ENCODE measurements at places on chromosomes 13 and 19.

GRCh38 chr13:80499536-80500290 lies 158.8 kb upstream of the SPRY2 start:
- DNase-seq, result no peak

DNA sequence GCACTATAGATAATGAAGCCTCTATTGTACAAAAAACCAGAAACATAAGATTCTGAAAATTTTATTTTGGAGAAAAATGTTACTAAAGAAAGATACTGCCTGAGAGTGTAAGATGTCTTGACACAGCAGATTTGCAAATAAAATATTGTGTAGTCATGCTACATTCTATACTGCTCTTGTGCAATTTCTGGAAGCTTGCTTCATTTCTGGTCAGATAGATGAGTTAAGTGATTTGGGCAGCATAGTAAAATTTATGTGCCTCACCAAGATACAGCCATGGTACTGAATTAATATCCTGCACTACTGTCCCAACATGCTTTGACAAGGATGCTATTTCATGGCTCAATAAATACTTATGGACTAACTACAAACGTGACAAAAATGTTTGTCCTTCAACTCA lies 55.1 kb upstream of the STARD13 start:
- DNase-seq, result no peak

GRCh38 chr19:32339988-32340874 lies 5.2 kb upstream of the ZNF507 start:
- DNase-seq, result peak; percentile 66

GRCh38 chr13:97758317-97758716 lies 195.2 kb upstream of the IPO5 start:
- DNase-seq, result no peak

GRCh38 chr19:4326837-4327251 lies 11.8 kb downstream of the STAP2 start:
- peak; percentile 42 for DNase-seq

DNA sequence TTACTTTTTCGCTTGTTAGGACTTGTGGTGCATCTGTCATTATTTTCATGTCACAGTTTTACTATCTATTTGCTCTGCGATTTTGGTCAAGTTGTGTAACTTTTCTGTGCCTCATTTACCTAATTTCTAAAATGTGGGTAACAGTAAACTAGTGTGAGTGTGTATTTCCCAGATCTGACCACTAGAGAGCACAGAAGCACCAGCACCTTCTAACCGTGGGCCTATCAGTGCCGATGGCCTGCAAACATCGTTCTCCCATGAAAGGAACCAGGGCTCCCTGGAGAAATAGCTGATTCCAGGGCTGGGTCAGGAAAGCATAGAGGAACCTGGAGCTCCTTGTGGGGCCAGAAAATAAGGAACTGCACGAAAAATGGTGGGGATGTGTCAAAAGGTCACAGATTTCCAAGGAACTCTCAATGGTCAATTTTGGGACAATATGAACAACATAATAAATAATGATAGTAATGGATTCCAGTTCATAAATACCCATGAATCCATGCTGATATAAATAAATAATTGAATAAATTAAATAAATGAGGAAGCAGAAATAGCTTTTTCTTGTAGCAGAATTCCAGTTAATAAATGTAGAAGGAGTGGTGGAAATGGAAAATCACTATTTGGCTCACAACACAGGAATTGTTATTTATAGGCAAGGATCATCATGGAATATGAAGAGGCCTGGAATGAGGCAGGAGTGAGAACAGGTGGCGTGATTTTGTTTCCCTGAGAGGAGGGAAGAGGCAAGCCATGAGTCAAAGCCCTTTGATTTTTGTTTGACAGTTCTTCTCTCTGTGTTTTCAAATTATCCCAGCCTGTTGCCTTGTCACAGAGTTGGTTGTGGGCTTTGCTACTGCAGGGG lies 31.1 kb downstream of the CEACAM8 start:
- DNase-seq, result peak; percentile 30

GRCh38 chr19:30744741-30745475 lies 372.7 kb downstream of the ZNF536 start:
- no peak for DNase-seq

GRCh38 chr13:79621449-79621848 lies 140.5 kb downstream of the NDFIP2 start:
- DNase-seq, result no peak

- DNase-seq, result no peak
Observed at GRCh38 chr19:389935-390289, 19.0 kb downstream of the C2CD4C start.

- no peak for DNase-seq
Observed at GRCh38 chr13:103222683-103223082, 156.5 kb upstream of the SLC10A2 start.

GRCh38 chr19:8120636-8121480 lies 28.5 kb downstream of the FBN3 start:
- DNase-seq, result no peak

DNA sequence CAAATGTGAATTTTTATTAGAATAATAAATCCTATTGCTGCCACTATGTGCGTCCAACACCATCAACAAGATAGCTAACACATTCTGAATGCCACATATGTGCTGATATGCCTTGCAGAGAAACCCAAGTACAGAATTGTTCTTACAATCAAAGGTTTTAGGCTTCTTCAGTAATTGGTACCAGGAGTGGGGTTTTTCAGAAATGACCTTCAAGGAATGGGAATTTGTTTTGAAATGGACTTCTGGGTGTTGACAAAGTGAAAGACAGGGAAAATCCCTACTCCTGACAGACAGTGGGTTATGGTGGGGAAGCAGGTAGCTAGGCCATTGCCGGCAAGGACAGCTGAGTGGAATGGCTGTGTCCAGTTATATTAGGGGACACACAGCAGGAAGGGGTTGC lies 5.7 kb downstream of the SYT3 start:
- no peak for DNase-seq

GRCh38 chr19:47239610-47240296 lies 8.8 kb upstream of the BBC3 start:
- DNase-seq, result peak; percentile 81

DNA sequence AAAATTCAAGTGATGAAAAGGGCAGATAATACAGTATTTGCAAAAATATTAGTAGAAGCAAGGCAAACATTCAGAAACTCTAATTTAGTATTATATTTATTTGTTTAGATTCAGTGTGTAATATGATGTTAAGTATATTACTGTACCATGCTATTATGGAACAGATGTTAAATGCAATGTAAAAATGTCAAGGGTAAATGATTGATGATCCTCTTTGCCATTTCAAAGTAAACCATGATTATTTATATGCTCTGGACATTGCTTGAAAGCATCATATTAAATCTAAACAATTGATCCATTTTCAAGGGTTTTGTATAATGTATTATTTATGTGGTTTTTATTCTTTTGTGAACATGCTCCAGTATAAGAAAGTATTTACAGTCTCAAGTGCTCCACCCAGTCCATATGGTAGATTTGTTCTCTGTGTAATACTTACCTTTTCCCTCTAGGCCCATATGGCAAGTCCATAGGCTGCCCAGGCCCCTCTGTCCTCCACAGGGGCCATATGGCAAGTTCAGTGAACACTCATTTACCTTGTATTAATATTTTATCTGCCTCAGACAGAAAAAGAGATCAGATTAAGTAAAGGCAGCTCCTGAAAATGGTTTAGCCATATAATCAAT lies 353.5 kb downstream of the DACH1 start:
- no peak for DNase-seq

DNA sequence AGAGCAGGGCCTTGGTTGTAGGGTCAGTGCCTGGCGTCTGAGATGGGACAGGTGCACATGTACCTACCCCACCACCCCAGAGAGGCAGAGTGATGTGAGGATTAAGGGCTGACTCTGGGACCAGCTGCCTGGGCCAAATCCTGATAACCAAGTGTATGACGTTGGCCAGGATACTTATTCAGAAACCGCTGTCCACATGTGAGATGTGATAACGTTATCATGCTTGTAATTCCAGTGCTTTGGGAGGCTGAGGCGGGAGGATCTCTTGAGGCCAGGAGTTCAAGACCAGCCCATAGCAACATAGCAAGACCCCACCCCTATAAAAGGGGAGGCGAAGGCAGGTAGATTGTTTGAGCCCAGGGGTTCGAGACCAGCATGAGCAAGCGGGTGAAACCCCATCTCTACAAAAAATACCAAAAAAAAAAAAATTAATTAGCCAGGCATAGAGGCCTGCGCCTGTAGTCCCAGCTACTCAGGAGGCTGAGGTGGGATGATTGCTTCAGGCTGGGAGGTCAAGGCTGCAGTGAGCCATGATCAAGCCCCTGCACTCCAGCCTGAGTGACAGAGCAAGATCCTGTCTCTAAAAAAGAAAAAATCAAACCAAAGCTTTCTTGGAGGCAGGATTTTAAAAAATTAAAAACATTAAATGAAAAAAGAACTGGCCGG lies 10.0 kb downstream of the ADGRE5 start:
- DNase-seq, result no peak

DNA sequence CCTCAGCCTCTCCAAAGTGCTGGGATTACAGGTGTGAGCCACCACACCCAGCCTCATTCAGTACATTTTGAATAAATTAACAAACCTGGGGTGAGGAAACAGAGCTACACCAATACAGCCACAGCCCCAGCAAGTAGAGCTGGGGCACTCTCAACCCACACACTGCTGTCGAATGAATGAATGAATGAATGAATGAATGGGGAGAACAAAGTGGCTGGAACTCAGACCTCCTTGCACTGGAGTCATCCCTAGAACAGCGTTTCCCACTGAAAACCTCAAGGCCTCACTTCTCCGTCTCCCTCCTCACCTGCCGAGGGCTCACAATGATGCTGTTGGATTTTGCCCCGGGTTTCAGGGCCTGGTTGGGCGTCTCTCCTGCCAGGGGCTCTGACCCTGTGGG lies 2.8 kb downstream of the ERCC1 start:
- no peak for DNase-seq

DNA sequence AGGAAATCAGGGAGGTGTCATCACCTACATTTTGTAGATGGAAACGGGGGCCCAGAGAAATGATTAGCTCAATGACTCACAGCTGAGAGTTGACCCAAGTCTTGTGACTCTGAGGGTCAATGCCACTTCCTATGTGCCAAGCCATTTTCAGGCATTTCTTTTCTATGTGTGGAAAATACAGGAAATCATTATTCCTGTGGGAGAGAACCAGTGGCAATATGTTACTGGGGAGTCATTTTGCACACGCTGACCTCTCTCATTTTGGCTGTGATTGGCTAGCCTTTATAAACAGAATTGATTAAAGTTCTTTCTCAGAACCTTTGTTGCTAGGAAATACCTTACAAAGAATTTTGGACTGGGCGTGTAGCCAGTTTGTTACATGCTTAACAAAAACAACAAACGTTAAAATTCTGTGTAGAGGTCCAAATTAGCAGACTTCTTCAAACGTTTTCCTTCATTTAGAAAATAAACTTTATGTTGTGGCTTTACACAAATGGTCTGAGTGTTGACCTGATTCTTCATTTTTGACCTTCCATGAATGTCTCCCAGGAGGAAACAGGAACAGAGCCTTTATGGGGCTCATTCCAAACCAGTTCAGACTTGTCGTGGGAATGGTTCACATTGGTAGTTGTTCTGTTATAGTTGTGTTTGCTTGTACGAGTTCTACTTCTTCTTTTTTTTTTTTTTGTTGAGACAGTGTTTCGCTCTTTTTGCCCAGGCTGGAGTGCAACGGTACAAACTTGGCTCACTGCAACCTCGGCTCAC lies 11.4 kb downstream of the PCCA start:
- DNase-seq, result no peak

DNA sequence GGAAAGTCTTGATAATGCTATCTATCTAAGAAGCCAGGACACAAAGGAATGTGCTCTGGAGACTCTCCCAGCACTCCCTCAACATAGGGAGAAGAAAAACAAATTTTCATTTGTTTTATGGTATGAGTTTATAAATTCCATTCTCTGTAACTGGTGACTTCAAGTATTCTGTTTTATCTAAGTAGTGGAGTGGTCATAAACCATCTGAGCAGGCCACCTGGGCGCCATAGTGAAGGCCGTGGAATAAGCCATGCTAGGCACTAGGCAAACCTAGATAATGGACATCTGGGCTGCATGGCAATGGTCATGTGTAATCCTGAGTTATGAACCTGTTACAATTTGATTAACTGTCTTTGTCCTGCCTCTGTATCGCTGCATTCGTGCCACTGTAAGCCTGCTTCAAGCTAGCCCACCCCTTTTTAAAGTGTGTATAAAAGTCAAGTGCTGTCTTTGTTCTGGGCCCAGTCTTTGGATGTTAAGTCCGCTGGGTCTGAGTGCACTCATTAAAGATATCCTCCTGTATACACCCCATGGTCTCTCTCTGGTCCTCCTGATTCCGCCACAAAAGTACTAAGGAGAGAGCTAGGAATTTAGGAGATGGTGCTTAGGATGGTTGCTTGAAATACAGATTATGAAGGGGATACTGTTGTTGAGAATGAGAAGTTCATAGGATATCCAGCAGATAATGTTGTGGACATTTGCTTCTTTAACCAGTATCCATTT lies 13.2 kb downstream of the GTF2F2 start:
- no peak for DNase-seq

- no peak for DNase-seq
Observed at GRCh38 chr13:84865783-84866221, 933.4 kb downstream of the SLITRK6 start.

DNA sequence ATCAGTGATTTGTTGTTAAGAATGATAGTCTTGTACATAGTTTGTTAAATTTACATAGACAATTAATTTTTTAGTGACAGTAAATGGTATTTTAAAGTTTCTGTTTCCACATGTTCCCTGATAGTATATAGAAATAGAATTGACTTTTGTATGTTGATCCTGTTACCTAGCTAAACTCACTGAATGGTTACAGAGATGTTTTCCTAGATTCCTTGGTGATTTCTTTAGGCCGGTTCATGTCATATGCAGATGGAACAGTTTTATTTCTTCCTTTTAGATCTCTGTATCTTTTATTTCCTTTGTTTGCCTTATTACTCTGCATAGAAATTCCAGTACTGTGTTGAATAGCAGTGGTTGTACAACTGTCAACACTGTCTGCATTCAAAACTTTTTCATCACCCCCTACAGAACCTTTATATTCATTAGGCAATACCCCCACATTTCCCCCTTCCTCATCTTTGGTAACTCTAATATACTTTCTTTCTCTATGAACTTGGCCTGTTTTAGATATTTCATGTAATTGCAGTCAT lies 86.3 kb downstream of the NBEA start:
- DNase-seq, result no peak

GRCh38 chr13:80255946-80256345 lies 85.0 kb downstream of the SPRY2 start:
- no peak for DNase-seq

DNA sequence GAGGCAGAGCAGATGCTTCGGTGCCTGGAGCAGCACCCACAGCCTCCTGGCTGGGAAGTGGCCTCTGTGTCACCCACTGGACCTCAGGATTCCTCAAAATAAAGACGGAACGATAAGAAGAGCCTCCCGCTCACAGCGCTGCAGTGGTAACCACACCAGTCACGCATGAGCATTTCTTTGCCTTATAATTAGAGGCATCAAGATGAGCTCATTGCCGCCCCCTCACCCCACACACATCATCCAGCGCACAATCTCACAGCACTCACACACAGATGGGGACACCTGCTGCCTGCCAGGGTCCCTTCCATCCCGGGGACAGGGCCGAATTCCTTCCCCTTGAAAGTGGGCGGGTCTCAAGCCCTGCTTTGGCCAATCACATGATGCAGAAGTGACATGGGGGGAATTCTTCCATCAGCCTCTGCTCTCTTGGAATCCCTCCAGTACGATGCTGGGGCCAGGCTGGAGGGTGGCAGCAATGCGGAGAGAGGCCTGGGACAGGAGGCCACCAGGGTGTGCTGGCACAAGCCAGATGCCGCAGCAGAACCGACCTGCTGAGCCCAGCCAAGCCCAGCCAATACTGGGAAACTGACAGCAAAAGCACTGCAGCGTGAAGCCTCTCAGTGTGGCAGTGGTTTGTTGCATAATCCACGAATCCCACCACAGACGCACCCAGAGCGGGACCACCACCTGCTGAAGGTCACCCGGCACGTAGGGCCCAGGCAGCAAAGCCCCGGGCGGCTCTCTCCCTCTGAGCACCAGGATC lies 16.0 kb downstream of the PIP5K1C start:
- DNase-seq, result no peak

Data from activated naive CD4-positive, alpha-beta T cell treated with anti-CD3 and anti-CD28 coated beads, Interleukin-2, amount 10 ng/mL, durations not matched to agents 7 days and 5 days (primary cell).